ENCODE measurements at places on chromosomes 16 and 17. TPM values are rescaled to one million over a fixed set of nuclear protein-coding genes. Genes with fewer than 3 reads are reported as not detected.

Gene KRTAP4-1
- 0.10 TPM for total RNA-seq

Gene CKLF
- total RNA-seq: 64.0 TPM

Gene C16orf74
- 11.3 TPM for total RNA-seq

Gene CHD9NB
- total RNA-seq: 1.3 TPM

Gene C17orf78
- not detected for total RNA-seq

Gene OR4D1
- not detected for total RNA-seq

Gene LAT
- 4.3 TPM for total RNA-seq

Gene RPTOR
- total RNA-seq: 28.1 TPM

Gene RNU2-1
- not detected for total RNA-seq

Gene PYY
- total RNA-seq: not detected

Gene THRA
- total RNA-seq: 29.2 TPM

Gene EIF4A3
- total RNA-seq: 212 TPM

Gene DNAAF8
- 1.2 TPM for total RNA-seq

Gene SDK2
- total RNA-seq: 1.8 TPM

Gene ASIC2
- total RNA-seq: 1.9 TPM

Gene KCNJ18
- 0.08 TPM for total RNA-seq

Gene ANKRD40CL
- not detected for total RNA-seq

Gene SKAP1
- total RNA-seq: not detected

Gene ACSM3
- 3.8 TPM for total RNA-seq

All from A549 treated with Hydrocortisone at 1 μM for 4 hours (cell line).